NB4 (cell line): ENCODE measurements at places on chromosomes 12 and 14.
A peak's percentile ranks its signal among the peaks of the same experiment; 100 is the strongest.

DNA sequence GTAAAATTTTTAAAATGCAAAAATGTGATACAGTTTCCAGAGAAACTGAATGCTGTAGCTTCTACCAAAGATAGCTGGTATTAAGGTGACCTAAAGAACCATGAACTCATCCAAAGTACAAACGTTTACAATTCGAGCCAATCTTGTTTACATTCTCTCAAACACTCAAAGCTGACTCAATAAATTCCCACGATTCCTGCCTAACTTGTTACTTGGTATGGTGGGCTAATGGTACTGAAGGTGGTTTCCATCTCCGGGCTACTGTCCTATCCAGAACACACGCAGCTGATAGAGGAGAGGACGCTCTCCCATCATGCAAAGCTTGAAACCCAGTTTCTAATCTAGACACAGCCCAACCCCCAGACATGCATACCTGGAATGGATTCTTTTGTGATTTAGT, 31.5 kb downstream of the RAD9B start:
- no peak for DNase-seq

GRCh38 chr12:7403466-7403865, 40.5 kb downstream of the CD163L1 start:
- DNase-seq = no peak

DNA sequence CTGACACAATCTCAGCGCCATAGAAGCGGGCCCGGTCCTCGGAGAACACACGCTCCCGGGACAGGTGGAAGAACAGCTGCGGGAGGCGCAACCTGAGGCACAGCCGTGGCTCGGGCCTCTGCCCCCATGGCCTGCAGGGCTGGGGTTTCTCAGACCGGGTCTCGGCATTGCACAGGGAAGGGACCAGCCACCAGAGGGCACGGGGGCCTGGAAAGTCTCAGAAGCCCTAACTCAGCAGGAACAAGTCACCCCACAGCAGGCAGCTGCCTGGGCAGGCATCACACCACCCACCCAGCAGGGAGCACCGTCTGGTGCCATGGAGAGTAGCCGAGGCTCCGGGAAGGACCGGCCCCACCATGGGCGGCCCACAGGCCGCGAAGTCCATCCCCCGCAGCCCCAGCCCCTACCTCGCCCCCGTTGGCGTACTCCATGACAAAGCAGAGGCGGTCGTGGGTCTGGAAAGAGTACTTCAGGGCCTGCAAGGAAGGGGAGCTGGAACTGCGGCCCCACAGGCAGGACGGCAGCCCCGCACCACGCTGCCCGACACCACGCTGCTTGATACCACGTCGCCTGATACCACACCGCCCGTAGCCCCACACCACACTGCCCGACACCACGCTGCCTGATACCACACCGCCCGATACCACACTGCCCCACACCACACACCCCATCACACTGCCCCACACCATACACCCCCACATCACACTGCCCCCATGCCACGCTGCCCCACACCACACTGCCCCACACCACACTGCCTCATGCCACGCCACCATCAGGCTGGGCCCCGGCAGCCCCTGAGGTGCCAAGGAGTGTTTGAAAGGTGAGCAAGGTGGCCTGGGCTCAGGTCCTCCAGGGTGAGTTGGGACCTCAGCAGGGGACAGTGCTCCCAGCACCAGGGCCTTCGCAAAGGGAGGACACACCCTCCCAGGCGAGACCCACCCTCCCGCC, 20.8 kb downstream of the SIVA1 start:
- no peak for DNase-seq

DNA sequence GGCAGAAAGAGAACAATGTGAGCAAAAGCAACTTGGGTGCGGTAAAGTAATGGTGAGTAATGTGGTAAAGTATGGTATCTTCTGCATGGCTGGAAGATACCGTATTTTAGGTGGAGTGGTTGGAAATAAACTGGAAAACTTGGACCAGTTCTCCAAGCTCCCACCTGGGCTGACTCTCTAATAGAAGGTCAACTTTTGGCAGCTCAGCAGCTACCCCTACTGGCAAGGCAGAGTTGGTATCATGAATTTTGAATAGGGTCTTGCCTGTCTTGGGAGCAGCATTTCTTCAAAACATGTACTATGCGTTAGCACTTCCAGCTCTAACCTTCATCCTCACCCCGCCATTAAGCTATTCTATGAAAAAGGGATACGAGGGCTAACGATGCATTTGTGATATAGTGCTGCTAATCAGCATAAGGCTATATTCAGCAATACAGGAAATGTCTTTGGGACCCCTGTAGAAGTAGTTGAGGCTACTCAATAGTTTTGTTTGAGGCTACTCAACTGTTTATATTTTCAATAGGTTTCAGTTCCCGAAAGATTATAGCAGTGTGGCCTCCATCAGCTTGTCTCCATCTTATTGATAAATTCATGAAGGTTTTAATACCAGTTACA, 276.3 kb upstream of the FAR2 start:
- DNase-seq = peak; percentile 77

DNA sequence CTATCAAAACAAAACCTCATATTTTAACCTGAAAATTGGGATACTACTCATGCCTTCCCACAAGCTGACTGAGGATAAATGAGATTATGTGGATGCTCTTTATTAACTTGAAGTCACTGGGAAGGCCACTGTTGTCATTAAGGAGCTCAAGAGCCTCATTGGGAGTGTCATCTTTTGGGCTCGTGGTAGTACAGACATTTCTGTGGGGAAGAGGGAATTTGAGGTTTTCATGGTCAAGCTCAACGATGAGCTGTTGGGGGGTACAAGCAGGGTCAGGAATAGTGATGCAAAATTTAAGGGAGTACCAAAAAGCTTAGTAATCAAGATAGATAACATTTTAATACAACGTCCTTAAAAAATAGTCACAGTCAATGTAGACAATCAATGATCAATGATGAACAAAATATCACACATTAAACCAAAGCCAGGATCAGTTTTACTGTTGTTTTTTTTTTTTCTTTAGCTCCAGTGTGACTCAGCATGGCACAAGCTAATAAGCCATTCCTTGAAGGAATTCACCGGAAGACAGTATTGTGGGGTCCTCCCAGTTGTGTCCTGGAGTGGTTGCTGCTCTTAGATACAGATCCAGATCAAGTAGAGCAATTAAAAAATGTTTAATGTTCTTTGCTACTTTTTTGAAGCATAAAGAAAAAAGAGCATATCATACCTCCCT, 130.9 kb downstream of the C12orf75 start:
- no peak for DNase-seq
